Fibroblast of skin of scalp (primary cell): ENCODE measurements at places on chromosomes 1 and 21.

DNA sequence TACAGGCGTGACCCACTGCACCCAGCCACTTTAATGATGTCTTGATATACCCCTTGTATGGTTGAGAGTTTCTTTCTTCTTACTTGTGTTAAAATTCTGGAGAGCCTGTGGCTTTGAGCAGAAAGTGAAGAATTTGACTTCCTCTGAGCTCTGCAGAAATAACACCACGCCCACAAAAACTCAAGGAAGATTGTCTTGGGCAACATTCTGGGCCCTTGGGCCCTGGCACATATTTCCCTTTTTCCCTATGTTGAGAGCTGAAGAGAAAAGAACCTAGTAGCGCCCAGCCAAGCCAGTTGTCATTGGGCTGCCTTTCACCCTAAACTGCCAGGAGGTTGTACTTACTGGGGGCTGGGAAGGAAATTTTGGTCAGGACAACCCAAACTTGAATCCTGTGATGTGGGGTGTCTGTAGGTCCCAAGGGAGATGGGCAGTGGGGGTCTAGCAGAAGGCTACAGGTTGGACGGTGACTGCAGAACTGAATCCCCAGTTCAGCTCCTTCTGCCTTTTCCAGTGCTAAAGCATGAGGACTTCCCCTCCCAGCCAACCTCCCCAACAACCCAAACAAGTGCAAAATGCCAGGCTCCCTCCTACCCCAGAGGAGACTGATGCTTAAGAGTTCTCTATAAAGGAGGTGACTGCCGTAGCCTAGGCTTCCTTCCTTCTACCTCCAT lies 11.7 kb upstream of the SNAPIN start:
- no peak for DNase-seq

DNA sequence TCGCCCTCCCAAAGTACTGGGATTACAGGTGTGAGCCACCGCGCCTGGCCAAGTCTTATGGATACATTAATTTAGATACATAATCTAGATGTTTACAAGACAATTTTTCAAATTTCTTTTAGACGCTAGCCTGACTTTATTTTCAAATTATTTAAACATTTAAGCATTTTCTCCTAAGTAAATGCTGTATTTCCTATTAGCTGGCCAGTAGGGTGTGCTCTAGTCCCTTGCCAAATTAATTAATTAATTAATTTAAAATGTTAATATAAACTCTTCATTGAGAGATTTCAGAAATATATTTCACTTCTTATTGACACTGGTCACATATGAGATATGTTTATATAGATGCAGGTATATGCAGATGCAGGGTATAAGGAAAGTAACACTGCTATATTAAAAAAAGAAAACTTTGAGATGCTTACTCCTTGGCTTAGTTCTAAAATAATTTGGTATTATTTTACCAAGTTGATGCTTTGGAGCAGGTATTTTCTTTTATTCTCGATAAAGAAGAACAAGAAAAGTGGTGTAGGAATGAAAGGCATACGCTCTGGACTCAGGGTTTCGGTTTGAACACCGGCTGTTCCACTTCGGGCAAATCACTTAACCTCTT lies 5.2 kb upstream of the ERRFI1 start:
- DNase-seq = peak; percentile 67

DNA sequence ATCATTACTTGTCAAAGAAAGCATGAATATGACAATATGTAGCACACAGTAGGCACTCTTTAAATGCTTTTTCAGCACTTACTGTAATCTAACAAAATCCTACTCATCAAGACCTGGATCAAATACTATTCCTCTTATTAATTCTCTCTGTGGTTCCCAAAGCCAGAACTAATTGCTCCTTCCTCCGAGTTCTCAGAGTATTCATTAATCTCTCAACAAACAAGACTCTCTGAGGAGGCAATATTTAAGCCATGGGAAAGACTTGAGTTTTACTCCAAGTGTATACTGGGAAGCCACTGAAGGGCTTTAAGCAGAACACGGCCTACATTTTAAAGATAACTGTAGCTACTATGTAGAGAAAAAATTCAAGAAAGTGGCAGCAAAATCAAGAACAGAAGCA lies 79.7 kb downstream of the ENAH start:
- no peak for DNase-seq

- no peak for DNase-seq
Measured at GRCh38 chr1:157831968-157832626, 9.5 kb downstream of the CD5L start.

DNA sequence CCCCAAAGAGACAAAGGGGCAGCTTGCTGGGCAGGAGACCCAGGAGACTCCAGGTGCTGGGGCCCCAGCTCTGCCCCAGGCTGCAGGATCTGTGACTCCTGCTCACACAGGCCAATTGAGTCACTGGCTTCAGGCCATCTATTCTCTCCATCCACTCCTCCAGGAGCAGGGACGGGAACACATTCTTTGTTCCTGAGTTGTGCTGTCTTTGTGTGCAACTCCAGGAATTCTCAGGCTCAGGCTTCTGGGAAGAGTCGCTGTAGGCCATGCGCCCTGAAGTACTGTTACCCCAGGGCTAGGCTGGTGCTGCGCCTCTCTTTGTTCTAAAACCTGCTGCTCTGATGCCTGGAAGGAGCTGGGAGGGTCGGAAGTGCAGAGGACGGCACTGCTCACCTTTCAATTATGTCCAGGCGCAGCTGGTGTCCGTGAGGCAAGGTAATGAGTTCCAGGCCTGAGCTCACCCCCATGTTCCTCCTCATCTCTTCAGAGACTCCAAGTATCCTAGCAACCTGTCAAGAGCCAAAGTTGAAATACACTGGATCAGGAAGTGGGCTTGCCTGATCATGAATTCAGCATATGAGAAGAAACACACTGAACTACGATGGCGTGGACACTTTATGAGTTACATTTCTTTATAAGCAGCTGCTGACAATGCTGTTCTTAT lies 105.9 kb downstream of the BCAR3 start:
- DNase-seq = peak; percentile 38

GRCh38 chr1:162605225-162605927 lies 26.9 kb upstream of the DDR2 start:
- peak; percentile 90 for DNase-seq

DNA sequence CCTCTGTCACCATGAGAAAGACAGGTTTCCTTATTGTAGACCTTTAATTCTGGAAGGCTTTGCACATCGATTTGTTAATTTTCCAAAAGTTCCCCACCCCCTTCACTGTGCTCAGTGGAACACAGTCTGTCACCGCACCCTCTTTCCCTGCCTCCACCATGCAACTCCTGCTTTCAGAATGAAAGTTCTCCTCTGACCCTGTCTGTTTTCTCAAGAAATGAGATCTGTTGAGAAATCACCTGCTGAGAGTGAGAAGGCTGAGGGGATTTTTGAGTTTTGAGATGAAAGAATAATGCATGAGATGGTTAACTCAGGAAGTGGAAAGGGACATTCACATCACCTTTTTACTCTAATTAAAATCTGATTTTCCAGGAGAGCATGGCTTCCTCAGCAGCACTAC lies 99.6 kb downstream of the CYYR1 start:
- DNase-seq = no peak

GRCh38 chr1:82995951-82996350 lies 1003.0 kb downstream of the TTLL7 start:
- DNase-seq = peak; percentile 57

- no peak for DNase-seq
Measured at GRCh38 chr21:16775076-16775475, 737.8 kb upstream of the CXADR start.

GRCh38 chr1:171254859-171255258 lies 6.6 kb downstream of the FMO1 start:
- DNase-seq = peak; percentile 72

- no peak for DNase-seq
Measured at GRCh38 chr1:19193004-19193403, 17.1 kb downstream of the UBR4 start.

- DNase-seq = peak; percentile 86
Measured at GRCh38 chr1:201742476-201742875, 86.5 kb upstream of the IPO9 start.

DNA sequence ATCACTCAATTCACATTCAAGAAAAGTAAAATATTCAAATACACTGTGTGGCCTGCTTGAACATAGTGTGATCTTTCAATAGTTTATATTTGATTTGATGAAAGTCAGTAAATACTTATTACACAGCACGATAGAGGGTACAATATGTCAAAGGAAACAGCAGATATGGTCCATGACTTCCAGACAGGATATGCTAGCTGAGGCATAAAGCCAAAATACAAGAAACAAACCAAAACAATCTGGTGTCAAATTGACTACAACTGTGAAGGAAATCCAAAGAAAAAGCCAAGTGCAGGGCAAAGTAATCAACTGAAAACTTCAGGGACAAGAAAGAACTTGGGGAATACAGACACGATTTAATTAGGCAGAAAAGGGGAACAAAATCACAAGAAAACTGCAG lies 19.3 kb downstream of the RRAGC start:
- no peak for DNase-seq

DNA sequence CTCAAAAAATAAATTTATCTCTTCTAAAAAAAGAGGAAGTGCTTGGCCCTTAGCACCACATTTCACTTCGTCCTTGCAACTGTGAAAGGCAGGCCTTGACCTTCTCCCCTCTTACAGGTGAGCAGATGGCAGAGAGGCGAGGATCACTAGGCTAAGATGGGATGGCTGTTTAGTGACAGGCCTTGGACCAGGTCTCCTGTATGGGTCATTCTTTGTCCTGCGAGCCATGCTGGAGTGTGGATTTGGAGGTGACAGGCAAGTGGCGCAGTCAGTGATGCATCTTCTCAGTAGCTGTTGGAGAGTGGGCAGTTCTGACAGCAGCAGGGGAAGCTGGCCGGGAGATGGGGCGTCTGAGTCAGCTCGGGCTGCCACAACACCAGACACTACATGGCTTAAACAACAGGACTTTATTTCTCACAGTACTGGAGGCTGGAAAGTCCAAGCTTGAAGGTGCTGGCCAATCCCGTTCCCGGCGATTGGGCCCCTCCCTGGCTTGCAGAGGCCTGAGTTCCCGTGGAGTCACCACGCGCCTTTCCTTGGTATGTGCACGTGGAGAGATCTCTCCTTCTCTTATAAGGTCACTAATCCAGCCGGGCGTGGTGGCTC lies 16.5 kb downstream of the SLC27A3 start:
- peak; percentile 46 for DNase-seq

DNA sequence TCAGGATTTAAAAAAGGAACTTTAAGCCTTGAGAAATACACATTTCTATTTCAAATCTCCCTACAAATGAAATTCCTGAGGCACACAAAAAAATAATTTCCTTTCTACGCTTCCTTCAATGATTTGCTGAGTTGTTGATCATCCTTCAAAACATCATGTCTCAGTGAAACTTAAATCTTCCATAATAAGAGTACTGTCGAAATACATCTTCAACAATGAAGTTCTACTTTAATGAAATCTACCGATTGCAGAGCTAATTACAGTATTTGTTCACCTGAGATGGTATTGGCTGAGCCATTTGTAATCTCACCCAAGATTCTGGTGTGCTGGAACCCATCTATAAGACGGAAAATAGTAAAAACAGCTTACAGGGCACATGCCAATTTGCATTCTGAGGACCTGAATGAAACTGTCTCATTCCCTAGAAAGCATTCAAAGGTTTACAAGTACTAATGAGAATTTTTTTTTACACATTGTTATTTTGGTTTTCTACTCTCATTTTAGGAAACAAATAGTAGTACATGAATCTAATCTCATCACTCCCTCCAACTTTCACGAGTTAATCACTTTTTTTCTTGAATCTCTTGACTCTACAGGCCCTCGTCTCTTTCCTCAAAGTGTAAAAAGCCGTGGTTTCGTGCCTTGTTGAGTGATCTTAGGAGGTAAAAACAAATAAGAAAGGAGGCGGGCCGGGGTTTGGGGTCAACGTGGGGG lies 1.1 kb downstream of the CHML start:
- no peak for DNase-seq

GRCh38 chr1:61428146-61428545 lies 296.8 kb downstream of the TM2D1 start:
- peak; percentile 58 for DNase-seq

- DNase-seq = no peak
Measured at GRCh38 chr1:161127649-161128048, 4.8 kb downstream of the DEDD start.

DNA sequence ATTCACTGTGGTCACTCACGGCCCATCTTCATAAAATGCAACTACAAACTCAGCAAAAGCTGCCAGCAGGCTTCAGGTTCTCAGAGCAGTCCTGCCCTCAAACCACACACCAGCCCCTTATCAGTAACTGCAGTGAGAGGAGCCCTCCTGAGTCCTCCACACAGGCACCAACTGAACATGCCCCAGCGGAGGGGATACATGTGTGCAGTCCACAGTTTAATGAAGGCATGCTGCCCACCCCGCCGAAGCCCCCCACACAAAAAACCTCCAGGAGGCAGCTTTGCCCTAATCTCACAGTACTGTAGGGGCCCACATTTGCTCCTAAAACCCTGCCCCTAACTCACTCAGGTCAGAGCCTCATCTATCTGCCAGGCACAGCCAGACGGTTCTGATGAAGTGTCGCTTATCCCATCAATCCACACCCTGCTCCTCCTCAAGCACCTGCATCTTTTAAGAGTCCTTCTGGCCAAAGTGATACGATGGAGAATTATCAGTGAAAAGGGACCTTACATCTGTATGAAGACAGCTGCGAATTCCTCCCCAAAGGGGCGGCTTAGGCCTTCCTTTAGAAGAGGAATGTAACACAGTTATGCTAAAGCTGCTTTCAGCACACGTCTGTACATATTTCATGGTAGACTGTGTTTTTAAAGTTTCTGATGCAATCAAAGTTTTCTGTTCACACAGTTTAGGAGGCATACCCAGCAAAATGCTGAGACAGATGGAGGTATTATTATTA lies 3.5 kb downstream of the ABCB10 start:
- peak; percentile 60 for DNase-seq

DNA sequence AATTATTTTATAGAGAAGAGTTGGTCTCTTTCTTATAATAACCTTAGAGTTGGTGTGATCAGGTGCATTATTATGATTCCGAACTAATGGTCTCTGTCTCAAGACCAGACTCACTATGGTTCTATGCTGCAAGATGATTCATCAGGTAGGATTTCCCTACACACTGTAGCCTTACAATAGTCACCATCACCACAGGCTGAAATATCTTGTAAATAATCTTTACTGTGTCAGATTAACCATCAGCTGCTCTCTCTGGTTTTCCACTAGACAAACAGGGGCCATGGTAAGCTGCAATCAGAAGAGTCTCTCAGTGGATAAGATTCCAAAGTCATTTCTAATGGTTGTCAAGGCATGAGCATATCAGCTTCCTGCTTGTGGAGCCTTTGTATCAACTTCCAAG lies 4.4 kb upstream of the GBP4 start:
- DNase-seq = peak; percentile 31

DNA sequence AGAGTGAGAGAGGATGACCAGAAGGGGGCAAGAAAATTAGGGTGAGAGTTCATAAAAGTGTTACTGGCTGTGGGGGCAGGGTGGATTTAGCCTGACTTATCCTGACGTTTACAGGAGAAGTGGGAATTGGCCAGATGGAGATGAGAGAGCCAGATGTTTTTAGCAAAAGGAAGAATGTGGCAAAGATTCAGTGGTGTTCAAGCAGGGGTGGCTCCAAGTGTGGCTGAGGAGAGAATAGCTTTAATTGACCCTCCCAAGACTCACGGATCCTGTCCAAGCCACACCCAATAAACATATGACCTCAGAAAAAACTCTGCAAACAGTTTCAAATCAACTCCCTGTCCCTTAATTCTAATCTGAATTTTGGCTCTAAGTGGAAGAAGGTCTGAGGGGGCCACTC lies 35.2 kb upstream of the EDEM3 start:
- no peak for DNase-seq

- DNase-seq = peak; percentile 62
Measured at GRCh38 chr1:56626546-56626945, 18.6 kb upstream of the PRKAA2 start.
